ENCODE measurements at places on chromosomes 12 and 14.

DNA sequence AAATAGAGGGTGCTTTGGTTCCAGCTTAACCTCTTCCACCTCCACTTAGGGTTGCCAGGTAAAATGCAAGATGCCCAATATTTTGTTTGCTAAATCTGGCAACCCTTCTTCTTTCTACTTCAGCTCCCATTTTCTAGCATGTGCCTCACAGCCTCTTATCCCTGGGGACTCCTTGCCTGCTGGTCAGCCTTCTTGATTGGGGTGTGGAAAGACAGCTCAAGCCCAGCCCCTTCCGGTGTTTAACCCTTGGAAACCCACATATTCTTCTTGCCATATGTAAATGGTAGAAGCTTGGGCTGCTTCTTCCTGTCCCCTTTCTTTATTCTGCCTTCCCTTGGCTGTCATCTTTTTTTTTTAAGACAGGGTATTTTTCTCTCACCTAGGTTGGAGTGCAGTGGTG, 5.7 kb downstream of the SPIC start:
- DNase-seq: no peak

DNA sequence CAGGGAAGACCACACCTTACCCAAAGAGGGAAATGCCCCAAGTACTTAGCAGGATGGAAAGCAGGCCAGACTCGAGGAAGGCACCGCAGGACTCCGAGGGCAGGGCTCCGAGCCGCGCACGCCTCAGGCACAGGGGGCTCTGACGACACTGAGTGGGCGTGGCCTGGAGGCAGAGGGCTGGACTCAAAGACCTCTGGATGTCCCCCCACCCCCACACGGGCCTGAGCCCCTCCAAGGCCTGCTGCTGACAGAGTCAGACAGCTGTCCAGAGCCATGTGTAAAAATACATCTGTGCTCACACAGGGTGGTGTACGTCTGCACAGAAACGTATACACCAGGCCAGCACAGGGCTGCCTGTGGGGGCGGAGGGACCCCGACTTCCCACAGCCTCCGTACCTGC, 1.4 kb downstream of the AKT1 start:
- DNase-seq: no peak

DNA sequence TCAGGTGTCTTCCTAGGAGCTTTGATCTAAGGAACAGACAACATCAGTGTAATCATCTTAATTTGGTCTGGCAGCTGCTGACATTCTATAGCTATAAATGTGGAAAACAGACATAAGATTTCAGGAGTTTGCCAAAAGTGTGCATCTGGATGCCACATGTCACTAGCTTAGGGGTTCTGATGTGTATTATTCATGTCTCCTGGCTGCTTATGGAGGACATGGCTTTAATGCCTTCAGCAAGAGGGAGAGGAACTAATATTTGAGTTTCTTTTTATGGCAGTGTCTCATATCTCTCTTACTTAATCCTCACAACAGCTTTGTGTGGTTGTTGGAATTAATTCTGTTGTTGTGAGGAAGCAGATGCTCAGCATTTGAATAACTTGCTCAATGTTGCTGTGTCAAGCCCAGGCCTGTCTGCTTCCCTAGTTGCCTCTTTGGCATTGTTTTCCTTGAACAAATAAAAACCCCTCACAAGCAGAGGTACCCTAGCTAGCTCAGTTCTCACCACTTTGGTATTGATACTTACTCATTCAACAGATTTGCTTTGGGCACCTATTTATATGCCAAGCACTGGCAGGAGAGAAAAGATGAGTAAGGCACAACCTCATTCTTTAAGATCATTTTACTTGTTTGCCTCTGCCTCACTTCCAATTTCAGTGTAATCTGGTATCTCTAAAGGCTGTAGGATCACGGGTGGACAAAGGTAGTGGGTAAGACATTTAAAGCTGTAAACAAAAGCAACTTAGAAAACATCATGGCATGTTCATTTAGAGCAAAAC, 39.8 kb upstream of the EID3 start:
- no peak for DNase-seq

DNA sequence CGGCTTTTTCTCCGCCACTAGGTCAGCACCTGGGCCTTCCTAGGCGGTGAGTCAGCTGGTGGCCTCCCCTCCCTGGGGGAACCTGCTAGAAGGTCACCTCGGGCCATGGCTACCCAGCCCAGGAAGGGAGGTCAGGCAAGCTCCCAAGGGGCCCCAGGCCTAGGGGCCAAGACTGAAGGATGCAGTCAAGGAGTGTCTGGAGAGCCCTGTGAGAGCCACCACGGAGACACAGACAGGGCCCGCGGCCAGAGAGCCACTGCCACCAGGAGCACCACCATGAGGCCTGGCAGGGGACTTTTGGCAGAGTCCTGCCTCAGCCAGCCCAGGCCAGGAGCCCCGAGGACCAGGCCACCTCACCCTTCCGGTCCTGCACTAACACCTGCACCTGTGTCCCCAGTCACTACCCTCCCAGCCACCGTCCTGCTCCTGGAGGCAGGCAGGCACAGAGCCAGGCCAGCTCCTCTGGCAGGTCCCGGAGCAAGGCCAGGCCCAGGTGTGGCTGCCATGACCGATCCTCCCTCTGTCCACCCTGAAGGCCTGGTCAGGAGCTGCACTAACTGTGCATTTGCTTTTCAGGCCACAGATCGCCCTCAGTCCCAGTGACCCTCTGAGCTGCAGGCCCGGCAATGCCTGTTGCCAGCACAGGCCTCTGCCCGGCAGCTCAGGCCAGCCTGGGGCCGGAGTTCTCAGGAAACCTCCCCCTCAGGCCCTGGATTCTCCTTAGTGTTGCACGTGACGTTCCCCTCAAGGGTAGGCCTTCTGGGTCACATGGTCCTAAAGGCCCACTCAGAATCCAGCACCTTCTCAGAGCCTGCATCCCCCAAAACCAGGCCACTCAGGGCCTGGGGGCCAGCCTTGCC, 6.9 kb downstream of the PHETA1 start:
- DNase-seq: no peak

GRCh38 chr12:6928703-6929407, 1.1 kb downstream of the ATN1 start:
- DNase-seq: no peak

- no peak for DNase-seq
Observed at GRCh38 chr12:9731393-9731792, 1.5 kb downstream of the CLECL1 start.

GRCh38 chr12:132471011-132471857, 18.7 kb upstream of the FBRSL1 start:
- DNase-seq: no peak

- no peak for DNase-seq
Observed at GRCh38 chr14:80489513-80489912, 278.2 kb upstream of the DIO2 start.

GRCh38 chr12:79250186-79250585, 385.6 kb downstream of the SYT1 start:
- DNase-seq: no peak

- no peak for DNase-seq
Observed at GRCh38 chr14:33647385-33647786, 303.5 kb downstream of the EGLN3 start.

DNA sequence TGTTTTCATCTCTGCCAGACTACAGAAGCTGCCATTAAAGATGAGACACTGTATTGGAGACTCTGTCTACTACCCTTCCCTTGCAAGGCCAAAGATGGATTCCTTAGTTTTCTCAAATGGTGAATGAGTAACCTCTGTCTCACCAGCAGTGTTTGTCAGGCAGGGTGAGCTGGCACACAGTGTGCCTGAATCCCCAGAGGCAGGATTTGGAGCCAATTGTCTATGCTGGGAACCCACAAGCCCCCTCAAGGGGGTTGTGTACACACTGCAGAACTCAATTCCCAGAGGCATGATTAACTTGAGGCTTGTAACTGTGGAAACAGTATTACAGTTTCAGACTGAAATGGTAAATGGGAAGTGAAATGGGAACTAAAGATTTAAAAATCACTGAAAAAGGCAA, 136.8 kb upstream of the PTPRB start:
- DNase-seq: no peak

DNA sequence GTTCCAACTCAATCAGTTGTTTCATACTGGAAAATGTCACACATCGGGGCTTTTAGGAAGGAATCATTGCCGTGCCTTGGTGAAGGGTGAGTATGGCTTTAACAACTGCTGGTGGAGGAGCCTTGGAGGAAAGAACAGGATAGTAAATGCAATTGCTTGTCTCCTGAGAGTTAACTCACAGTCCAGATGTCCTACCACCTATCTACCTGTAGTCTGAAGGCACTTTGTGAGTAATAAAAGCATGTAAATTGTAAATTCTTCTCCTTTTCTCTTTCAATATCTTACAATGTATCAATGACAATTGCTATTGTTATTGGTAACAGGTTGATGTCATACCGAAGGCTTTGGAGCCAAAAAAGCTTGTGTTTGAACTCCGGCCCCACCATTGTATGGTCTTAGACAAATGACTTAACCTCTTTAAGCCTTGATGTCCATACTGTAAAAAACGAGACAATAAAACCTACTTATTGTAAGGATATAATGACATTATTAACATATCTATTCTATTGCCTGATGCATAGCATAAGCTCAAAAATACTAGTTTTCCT, 397.4 kb downstream of the ADAMTS20 start:
- no peak for DNase-seq

DNA sequence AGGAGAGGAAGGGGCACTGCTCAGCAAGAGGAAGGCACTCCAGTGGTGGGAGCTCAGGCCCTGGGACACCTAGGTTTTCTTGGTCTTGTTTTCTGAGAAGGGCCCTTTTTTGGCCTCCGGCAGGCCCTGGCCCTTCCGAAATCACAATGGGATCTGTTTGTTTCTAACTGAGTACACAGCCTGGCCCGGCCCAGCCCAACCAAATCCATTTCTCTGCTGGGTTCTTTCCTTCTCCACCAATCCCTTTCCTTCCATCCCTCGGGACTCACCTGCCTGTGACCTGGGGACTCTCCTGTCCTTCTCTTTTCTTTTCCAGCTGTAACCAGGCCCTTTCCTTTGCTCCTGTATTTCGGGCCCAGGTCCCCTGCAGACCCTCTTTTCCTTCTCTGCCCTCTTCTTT, 18.6 kb downstream of the TEAD4 start:
- DNase-seq: no peak

All from GM12892 (cell line).